ENCODE measurements at places on chromosomes 3 and 15. TPM values are rescaled to one million over a fixed set of nuclear protein-coding genes. Genes with fewer than 3 reads are reported as not detected.

- no peak for DNase-seq
Measured at GRCh38 chr3:142615171-142615570, 19.0 kb downstream of the PLS1 start.

GRCh38 chr15:84937144-84937543 lies 44.5 kb upstream of the PDE8A start:
- DNase-seq: no peak

DNA sequence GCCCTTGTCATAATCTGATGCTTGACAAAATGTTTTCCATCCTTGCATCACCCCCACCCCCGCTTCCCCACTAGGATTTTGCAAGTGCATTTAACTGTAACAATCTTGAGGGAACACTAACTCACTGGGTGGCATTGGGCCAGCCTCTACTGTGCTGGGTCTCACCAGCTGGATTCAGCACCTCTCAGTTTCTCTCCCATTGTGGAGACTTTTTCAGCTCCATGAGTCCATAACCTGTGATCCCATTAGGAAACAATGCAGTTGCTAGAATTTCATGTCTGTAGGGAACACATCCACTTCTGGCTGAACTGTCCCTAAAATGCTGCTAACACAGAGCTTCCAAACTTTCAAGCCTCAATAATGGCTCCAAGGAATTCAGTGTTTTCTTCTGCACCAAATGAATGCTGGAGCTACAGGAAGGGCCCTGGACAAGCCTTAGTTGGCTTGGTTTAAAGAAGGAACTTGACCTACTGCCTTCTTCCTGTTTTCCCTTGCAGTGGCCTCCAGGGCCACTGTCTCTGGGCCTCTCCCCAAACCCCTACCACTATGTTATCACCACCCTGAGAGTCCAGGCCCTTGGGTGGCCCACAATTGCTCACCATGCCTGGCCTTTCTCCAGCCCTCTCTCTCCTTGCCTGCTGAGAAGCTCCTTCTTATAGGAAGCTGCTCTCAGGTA lies 15.6 kb downstream of the CYP19A1 start:
- no peak for DNase-seq

- no peak for DNase-seq
Measured at GRCh38 chr3:23837286-23837685, 31.5 kb downstream of the UBE2E1 start.

- DNase-seq: no peak
Measured at GRCh38 chr3:69065318-69065964, 13.3 kb upstream of the TMF1 start.

DNA sequence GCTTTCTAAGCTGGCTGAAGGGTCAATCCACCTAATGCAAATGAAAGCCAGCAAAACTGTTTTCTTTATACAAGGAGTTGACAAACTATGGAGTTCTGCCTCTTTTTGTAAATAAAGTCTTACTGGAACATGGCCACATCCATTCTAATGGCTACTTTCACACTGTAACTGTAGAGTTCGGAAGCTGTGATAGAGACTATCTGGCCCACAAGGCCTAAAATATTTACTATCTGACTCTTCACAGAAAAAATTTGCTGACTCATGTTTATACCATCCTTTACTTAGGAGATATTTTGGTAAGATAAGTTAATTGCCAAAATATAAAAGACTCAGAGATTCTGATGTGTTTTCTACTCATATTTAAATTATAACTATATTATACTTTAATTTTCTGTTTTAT lies 93.7 kb upstream of the GK5 start:
- no peak for DNase-seq

DNA sequence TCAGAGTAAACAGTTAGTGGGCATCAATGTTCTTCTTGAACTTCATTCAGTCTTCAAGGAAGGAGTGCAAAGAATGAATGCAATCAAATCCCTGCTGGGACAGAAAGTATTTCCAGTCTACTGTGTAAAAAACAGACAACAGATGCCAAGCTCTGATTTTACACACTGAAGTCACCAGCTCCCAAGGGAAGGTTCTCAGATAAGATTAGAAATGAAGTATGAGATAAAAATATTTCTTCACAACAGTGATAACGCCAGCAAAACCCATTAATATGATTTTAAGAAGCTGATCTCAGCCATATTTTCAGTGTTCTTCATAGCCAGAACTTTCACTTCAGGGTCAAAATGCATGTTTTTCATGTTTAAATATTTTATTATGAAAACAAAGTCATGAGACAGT lies 265.6 kb downstream of the CTNNB1 start:
- no peak for DNase-seq

The IL17RB gene
- 8.3 TPM for total RNA-seq

The CCDC54 gene
- total RNA-seq: not detected
